ENCODE measurements at places on chromosomes 6 and 20.

DNA sequence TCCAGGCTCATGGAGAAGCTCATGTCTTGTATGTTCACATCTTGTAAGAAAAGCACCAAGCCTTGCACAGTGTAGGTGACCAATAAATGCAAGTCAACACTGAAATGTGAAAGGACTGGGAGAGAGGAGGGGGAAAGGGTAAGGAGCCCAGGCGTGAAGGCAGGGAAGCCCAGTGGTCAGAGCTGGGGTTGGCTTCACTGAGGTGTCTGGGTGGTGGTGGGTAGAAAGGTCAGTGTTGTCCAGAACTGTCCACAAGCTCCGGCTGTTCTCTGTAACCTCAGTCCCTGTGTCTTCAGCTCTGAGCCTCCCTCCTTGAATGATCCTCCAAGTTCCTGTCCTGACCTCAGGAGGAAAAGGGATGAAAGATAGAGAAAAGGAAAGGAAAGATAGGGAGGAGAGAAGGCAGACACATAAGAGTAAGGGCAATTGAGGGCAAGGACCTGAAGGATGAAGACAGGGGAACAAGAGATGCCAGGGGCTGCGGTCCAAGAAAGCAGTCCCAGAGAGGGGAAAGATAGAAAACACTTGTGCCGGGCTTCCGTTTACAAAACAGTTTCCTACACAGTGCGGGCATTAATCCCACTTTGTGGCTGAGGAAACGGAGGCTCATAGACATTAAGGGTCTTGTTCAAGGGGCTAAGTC is 2.4 kb upstream of the TNXB start:
- no peak for DNase-seq

DNA sequence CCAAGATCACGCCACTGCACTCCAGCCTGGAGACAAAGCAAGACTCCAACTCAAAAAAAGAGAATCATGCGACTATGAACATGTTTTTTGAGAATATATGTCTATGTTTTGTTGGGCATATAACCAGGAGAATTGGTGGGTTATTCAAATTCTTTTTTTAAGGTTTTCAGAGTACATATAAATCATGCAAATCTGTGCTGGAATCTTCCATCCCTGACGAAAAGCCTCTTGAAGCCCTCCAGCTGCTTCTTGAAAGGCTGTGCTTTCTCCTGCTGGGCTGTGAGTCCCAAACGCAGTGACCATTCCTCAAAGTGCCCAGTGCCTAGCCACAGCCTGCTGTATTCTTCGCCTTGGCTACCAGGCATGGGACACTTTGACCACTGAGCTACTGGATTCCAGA is 9.2 kb upstream of the RAB22A start:
- DNase-seq: no peak

GRCh38 chr20:528923-529604 is 14.5 kb downstream of the CSNK2A1 start:
- no peak for DNase-seq

GRCh38 chr6:35453236-35453635 is 1.1 kb downstream of the FANCE start:
- DNase-seq: no peak

DNA sequence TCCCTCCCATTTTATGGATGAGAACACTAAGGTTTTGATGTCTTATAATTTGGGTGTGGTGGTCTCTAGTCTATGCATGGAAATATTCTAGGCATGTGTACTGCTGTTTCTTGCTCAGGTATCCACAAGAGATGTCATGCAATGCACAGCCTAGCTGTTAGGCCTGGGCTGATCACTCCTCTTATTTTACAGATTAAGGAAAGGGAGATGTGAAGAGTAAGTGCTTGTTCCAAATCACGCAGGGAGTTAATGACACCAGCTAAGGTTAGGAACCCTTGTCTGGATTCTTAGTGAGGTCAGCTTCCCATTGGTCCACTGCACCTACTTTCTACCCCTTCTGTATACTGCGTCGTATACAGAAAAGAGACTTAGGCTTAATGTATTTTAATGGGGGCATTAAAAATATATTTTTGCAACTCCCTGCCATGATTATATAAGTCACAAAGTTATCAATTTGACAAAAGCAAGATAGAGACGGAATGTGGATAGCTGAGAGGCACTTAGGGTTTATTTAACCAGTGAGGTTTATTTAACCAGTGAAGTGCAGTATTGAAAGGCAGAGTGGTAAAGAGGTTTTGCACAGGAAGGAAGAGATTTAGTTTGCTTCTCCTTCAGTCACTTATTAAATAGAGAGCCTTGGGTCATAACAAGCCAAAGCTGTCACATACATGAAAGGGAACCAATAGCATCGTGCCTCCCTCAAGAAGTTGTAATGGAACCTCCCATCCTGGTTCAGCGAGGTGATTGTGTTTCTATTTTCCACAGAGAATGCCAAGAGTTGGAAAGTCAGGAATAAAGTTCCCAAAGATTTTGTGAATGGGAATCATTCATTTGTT is 95.0 kb upstream of the FAM184A start:
- DNase-seq: no peak

- DNase-seq: peak; percentile 13
These were observed 33.4 kb upstream of the AAR2 start for GRCh38 chr20:36202891-36203338.

- no peak for DNase-seq
These were observed 66.3 kb downstream of the MAP7 start for GRCh38 chr6:136483906-136484305.

DNA sequence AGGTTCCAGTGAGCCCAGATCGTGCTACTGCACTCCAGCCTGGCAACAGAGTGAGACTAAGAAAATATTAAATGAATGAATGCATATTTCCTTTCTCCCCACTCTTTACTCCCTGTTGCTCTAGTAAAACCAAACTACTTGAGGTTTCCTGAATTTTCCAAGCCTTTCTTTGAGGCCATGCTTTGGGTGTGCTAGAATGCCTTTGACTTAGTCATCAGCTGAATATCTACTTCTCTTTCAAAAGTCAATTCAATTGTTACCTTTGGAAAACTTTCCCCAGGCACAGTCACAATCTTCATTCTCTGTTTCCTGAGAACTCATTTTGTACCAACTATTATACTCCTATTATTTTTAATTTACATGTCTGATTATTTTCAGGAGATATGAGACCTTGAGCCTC is 27.5 kb upstream of the CEP85L start:
- no peak for DNase-seq

DNA sequence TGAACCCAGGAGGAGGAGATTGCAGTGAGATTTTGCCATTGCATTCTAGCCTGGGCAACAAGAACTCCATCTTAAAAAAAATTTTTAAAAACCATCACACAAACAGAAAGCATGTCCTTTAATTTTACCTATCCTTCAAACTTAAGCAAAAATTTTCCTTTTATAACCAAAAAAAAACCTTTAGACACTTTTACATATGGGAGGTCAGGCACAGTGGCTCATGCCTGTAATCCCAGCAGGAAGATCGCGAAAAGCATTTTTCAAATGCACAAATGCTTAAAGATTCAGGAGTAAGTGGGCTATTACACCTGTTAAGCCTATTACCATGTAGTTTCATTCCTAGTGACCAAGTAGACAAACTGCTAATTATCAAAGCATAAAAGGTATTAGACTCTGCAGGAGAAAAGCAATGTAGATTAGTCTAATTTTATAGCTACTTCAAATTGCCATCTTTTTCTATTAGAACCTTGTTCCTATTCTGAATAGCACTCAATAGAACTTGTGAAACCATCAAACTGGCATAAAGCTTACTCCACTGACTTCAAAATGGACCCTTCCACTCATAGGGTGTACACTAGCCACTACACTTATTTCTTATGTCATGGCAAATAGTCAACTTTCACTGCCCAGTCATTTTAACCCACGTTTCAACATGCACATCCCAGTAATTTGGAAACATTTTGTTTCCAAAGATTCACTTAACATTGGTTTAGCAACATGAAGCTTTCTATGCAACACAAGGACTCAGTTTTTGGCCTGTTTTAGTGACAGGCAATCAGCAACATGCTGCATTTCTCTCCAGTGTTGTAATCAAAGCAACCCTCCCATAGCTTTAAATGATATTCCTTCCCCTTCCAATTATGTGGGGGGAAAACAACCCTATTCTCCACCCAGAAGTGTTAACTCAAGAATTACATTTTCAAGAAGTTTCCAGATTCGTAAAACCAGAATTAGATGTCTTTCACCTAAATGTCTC is 4.0 kb downstream of the EEF1A1 start:
- no peak for DNase-seq

DNA sequence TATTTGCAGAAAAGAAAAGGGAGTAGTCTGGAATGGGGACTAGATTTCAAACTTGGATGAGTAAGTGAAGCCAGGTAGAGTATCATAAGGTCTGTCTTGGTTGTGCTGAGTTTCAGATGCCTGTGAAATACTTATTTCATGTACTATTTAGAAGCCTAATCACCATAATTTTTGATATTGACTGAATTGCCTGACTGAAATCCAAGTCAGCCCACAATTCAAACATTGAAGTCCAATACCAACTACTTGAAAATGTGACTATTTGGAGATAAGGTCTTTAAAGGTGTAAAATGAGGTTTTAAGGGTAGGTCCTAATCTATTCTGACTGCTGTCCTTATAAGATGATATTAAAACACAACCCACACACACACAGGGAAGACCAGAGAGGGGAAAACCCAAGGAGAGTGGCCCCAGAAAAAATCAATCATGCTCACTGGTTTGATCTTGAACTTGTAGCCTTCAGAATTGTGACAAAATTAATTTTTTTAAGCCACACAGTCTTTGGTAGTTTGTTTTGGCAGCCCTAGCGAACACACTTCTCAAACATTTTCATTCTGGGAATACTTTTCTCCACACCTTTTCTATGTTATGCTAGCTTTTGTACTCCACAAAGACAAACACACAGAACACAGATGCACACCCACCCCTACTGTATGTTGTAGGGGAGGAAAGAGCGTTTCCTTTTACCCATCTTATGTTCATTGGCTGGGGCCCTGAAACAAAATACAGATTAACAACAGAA is 126.3 kb downstream of the HFE start:
- no peak for DNase-seq

GRCh38 chr20:33251496-33251895 is 15.7 kb downstream of the BPIFA1 start:
- DNase-seq: peak; percentile 86

GRCh38 chr6:16374461-16375200 is 136.2 kb downstream of the GMPR start:
- DNase-seq: no peak

- no peak for DNase-seq
These were observed 48.0 kb downstream of the BMP6 start for GRCh38 chr6:7773914-7774313.

- DNase-seq: no peak
These were observed 109.7 kb downstream of the GJA10 start for GRCh38 chr6:90003941-90004340.

GRCh38 chr6:20403766-20404640 is 2.3 kb downstream of the E2F3 start:
- peak; percentile 23 for DNase-seq

DNA sequence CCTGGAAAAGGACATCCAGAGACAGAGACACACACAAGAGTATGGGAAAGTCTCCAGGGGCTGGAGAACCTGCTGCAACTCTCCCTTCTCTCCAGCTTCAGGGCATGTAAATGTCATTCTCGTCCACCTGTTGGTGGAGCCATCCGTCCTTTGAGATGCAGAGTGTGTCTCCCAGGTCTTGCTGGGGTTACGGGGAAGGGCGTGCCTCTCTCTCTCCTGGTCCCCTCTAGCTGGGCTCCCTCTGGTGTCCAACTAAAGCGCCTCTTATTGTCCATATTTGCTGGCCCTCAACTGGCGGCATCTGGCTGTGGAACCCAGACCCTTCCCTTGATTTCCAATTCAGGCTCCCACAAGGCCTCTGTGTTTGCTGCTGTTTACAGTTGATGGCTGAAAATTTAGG is 244.1 kb downstream of the BMP7 start:
- DNase-seq: no peak

DNA sequence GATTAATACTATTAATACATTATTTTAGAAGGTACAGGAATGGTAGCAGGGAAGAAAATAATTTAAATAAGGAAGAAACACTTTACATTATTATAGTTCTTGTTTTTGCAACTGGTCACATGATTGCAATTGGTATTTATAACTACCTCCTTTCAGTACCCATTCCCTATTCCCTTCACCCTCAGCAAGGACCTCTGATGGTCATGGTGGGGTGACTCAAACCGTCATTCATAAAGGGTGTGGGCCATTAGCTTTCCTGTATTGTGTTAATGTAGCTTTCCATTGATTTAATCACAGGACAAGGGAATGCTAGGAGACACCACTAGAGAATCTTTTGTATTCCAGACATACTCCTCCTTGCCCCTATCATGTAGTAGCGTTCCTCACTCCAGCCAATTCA is 47.2 kb upstream of the TMEM244 start:
- DNase-seq: no peak

DNA sequence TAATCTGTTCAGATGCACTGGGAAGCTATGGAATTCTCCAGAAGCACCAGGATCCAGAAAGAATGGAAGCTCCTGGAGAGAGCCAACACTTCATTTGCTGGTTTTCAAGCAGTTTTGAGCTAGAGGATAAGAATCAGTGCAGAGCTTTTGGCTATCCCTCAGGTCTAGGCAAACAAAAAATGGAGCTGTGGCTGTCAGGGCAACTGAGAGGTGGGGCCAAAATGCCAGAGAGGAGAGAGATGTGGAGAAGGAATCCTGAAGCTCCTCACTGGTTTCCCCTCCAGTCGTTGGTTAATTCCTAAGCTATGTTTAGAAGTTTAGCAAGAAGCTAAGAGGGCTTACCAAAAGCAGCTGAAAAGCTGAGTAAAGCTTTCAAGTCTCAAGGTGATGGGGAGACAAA is 294.2 kb upstream of the JARID2 start:
- DNase-seq: no peak

GRCh38 chr6:130787726-130788500 is 39.3 kb upstream of the SMLR1 start:
- no peak for DNase-seq

GRCh38 chr6:166279393-166279679 is 28.9 kb downstream of the PRR18 start:
- DNase-seq: no peak

DNA sequence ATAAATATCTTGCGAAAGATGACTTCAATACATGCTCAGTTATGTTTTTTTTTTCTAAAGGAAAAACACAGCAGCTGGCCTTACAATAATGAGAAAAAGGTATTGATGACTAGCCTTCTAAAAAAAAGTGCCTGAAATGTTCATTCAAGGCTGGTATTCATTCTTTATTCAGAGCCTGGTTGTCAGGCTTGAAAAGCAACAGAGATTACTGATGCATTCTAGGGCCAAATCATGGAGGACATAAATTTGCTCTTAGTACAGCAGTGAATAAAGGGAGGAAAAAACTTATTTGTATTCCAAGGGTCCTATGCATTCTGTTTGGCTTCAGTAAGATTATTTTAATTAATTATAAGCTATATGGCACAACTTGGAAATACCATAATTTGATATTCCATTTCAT is 83.5 kb downstream of the WASF1 start:
- DNase-seq: no peak

- no peak for DNase-seq
These were observed 209.0 kb downstream of the LRFN2 start for GRCh38 chr6:40378071-40378724.

- no peak for DNase-seq
These were observed 67.3 kb downstream of the PPP1R3G start for GRCh38 chr6:5152460-5152859.

GRCh38 chr6:12335131-12335527 is 45.0 kb downstream of the EDN1 start:
- DNase-seq: no peak

- no peak for DNase-seq
These were observed 367.6 kb downstream of the TENT5A start for GRCh38 chr6:81384921-81385320.
